ENCODE measurements at places on chromosomes 3 and 15. TPM values are rescaled to one million over a fixed set of nuclear protein-coding genes. Genes with fewer than 3 reads are reported as not detected.

KCNMB2 gene
- 22.5 TPM for polyA plus RNA-seq

ITGA11 gene
- polyA plus RNA-seq = 4.4 TPM

STXBP5L gene
- polyA plus RNA-seq = 0.20 TPM

AADAC gene
- polyA plus RNA-seq = 0.17 TPM

GP5 gene
- 0.57 TPM for polyA plus RNA-seq

CHST2 gene
- polyA plus RNA-seq = 30.7 TPM

KIF15 gene
- polyA plus RNA-seq = 29.6 TPM

HRH1 gene
- polyA plus RNA-seq = 2.4 TPM

ADAMTS17 gene
- polyA plus RNA-seq = 2.0 TPM

CCDC39 gene
- 9.2 TPM for polyA plus RNA-seq

GOLGA8T gene
- 1.4 TPM for polyA plus RNA-seq

TMC3 gene
- 0.08 TPM for polyA plus RNA-seq

SCN11A gene
- 2.2 TPM for polyA plus RNA-seq

GRCh38 chr3:42302924-42303634 lies 37.1 kb upstream of the CCK start:
- DNase-seq = no peak

GRCh38 chr3:27666708-27667107 lies 55.4 kb downstream of the EOMES start:
- no peak for DNase-seq

DNA sequence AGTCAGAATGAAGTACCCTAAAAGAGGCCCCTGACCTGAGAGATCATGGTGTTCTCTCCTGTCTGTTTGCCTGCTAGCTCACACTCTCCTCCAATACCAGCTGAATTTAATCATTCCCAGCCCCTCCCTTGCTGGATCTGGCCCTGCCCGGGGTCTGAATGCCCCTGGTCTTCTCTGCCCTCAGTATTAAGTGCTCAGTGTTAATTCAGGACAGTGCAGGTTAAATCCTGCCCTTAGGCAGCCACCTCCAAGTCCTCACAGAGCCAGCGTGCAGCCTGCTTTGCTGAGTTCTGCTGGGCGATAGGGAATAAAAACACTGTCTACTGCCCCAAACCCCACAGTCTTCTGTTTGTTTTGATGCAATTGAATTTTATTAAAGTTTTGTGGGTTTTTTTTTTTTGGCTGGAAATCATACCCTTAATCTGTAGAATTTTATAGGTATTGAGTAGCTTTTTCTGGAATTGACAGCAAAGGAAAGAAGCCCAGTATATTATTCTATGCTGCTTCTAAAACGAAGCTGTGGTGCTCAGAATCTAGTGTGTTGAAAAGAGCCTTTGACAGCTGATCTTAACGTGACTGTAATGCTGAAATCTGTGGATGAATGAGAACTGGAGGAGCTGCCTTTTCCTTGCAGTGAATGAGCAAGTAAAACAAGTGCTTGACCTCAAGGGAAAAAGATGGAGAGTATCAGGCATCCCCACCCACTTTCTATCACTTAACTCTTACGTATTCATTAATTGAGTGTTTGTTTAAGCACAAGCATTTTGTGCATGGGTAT lies 12.3 kb upstream of the BDH1 start:
- DNase-seq = no peak

DNA sequence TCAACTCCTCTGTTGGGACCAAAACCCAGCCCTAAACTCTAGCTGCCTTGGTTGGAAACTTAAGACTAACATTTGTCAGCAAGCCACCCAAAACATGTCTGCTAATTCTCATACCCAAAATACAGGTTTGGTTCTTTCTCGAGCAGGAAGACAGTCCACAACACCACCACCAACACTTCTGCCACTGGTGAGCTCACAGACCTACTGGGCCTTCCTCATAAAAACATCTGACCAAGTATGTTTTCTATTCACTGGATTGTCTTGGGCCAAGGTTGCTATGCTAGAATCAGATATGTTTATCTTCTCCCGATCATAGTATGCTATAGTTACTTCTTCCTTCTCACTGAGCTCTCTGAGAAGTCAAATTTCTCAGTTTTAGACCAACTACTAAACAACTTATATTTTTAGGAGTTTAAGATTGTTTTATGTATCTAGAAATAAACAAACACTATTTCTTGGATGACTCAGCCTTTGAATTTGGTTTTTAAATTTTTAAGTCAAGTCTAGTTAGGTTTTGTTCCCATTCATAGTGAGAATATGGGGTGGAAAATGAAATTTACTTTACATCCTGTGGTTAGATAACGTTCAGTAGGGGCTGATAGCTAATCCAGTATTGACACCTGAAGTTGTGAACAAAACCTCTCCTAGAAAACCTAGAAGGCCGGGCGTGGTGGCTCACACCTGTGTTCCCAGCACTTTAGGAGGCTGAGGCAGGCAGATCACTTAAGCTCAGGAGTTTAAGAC lies 360.5 kb downstream of the RSL24D1 start:
- no peak for DNase-seq

GRCh38 chr3:112980080-112980479 lies 5.2 kb upstream of the CD200R1 start:
- DNase-seq = no peak

- DNase-seq = no peak
These were observed 693 bp downstream of the DISP2 start for GRCh38 chr15:40358471-40359353.

- no peak for DNase-seq
These were observed 15.5 kb downstream of the ETV5 start for GRCh38 chr3:186093271-186093900.

DNA sequence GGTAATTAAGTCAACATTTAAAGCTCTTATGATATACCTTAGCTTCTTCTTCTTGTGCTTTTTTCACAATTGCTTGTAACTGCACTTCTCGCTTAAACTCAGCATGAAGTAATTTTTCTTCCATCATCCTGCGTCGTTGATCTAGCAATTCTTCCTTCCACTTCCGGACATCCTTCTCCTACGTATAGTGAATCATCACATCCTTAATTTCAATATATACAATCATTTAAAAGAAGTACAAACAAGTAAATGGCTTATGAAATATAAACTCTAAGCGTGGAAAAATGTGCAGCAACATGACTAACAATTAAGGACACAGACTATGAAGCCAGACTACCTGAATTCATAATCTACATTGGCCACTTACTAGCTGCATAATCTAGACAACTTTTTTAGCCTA lies 151.4 kb downstream of the SCAPER start:
- no peak for DNase-seq

- DNase-seq = no peak
These were observed 483 bp downstream of the MEX3B start for GRCh38 chr15:82045179-82045891.

DNA sequence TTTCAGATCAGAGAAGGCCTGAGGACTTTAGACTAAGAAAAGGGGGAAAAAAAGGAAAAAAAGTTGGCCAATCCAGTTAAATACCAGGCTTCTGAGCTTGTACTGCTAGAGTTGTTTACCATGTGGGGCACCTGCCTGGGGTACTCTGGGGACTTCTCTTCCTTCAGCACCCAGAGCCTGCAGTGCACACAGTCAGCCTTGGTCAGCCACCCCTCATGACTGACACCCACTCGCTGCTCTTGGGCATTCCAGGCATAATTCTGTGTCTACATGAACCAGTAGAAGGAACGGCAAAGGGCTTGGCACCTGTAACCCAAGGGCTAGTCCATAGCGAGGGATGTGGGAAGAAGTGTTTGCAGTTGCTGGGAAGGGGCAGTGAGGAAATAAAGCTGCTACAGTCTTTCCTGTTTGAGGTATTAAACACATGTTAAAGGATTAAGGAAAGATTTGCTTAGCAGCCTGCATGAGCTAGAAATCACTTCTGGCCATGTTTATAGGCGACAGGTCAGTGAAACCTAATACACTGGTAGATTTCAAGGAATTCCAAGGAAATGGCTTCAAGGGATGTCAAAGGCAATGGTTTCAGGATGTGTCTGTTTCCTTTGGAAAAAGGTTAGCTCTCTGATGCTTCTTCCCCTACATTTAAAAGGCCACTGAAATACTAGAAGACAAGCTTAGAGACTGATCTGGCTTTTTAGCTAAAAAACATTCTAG lies 232.5 kb downstream of the CHST2 start:
- DNase-seq = no peak

GRCh38 chr3:72661115-72661457 lies 187.2 kb downstream of the SHQ1 start:
- no peak for DNase-seq

DNA sequence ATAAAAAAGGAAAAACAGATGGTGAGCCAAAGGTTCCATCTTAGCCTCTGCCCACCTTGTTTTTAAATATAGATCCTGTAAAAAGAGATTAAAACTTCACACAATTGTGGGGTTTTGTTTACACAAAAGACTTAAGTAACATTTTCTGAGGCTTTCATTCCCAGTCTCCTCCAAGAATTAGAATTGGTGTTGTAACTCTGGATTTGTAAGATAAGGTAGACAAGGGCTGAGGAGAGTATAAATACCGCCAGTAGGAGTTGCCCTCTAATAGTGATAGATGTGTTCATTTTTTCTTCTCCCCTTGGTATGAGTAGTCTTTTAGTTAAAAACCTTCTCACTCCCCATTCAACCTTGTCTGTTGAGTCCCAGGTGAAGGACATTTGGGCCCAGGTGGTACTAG lies 8.5 kb downstream of the MINDY2 start:
- DNase-seq = no peak

GRCh38 chr3:102182162-102182561 lies 252.7 kb upstream of the ZPLD1 start:
- no peak for DNase-seq

GRCh38 chr15:23764716-23765115 lies 77.6 kb upstream of the NDN start:
- DNase-seq = no peak

- DNase-seq = no peak
These were observed at the start of the genes GLT8D1 and SPCS1 for GRCh38 chr3:52705688-52706686. GLT8D1 (minus strand) TSS chr3:52705791; CDS start chr3:52700460, 5,331 bp downstream. SPCS1 (plus strand) TSS chr3:52706106; CDS start chr3:52706247, 141 bp downstream.

GRCh38 chr3:2727610-2728318 lies 382.4 kb downstream of the IL5RA start:
- no peak for DNase-seq

DNA sequence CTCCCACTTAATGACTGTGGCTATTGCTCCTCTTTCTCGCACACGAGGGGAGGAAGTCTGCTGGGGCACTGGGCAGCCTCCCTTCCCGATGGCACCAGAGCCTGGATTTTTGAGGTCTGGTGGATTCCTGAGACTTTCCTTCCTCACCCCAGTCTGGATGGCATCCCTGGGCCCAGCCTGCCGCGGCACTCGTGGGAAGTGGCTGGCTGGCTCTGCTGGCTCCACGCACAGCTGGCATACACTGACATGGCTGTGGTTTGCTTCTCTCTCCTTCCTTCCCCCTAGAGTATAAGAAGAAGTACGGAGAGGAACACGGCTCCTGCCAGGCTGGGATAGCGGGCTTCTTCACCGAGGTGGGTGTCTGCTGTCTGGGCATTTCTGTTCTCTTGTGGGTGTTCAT lies 319.8 kb upstream of the LRRFIP2 start:
- no peak for DNase-seq

DNA sequence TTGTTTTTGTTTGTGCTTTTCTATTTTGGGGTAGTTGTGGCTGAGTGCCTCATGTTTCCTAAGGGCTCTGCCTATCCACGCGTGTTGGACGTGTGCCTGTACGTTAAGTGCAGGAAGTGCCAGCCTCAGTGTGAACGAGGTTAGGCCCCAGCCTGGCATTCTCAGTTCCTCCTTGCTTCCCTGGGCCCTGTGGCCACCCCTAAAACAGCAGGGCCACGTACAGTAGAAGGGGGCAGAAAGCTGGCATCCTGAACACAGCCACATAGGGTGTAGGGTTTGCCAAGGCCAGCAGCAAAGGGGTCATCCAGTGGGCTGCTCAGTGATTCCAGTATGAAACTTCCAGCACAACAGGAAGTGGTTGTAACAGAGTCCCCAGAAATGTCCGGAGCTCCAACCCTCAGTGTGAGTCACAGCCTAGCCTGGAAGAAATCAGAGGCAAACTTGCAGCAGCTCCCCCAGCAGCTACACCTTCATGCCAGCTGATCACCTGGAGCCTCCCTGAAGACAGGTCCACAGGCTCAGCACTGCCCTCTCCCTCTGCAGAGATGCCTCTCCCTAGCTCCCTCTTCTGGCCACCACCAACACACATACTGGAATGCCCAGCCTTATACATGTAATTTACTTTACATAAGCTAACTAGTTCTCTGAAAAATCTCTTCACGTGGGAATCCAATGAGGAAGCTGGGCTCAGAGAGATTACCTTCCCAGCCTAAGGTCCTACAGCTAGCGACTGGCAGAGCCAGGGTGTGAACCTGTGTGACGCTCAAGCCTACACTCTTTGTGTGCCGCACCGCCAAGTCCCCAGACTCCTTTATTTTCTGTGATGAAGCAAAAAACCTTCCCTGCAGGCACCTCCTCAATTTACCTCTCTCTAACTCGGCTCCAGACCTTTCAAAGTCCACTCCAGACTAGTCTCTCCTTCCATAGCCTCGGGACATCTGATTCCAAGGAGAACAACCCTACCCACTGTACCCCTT lies 26.6 kb downstream of the ILDR1 start:
- peak; percentile 23 for DNase-seq

GRCh38 chr3:179921500-179921899 lies 115.2 kb downstream of the PEX5L start:
- peak; percentile 9 for DNase-seq
